ENCODE measurements at places on chromosomes 1 and 21.

DNA sequence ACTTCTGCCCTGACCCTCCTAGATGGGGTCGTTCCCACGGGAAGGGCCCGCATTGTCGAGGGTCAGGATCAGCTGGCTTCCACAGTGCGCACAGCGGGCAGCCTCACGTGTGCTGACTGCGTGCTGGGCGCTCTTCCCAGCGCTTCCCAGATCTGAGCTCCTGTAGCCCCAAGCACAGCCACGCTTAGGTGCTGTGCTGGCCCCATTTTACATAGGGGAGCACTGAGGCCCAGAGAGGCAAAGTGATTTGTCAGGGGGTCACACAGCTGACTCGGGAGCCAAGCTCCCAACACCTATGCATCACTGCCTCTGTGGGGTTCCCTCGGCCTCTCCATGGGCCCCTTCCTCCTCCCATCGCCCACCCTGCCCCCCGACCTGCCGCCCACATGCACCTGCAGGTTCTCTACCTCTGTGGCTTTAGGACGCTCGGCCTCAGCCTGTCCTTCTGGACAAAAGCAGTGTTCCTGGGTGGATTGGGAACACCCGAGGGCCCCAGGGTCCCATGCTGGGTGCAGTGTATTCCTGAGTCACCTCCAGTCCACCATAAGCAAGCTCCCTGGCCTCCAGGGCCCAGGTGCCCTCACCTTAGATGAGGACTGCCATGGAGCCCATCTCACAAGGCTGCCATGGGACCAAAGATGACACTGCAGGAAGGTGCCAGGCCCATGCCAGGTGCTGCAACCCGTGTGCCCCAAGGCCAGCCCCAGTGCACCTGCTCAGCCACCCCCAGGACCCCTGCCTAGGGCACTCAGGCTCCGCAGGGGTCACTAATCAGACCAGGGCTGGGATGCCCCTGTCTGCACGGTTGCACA is 23.3 kb downstream of the TFF3 start:
- no peak for DNase-seq

GRCh38 chr1:7106442-7107108 is 321.3 kb downstream of the CAMTA1 start:
- no peak for DNase-seq

DNA sequence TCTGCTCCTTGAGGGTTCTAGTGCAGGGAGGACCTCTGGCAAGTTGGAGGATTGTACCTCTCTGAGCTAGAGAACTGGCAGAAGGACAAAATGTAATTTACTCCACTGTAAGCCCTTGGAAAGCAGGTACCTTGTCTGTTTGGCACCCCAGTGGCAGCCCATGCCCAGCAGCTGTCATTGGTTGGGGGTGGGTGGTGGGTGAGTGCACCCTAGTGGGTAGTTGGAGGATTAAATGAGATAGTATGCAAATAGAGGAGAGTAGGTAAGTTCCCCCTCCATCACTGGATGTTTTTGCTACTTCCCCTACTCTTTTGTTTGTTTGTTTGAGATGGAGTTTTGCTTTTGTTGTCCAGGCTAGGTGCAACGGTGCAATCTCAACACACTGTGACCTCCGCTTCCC is 69.8 kb downstream of the RYR2 start:
- DNase-seq = no peak

DNA sequence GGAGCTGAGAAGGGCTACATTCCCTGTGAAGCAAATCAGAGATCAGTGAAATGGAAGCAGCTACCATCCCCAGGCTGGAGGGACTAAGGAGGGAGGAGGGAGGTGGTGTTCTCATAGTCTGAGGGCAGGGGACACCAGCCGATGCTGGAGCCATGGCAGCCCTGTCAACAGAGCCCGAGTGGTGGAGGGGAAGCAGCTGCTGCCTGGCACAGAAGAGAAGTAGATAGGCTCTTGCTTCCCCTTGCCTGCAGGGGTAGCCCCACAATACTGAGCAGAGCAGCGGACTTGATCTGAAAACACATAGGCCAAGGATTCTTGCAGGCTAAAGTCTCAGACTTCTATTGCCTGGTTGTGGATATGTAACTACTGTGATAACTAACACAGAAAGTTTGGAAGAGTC is 255.1 kb downstream of the FGGY start:
- no peak for DNase-seq

DNA sequence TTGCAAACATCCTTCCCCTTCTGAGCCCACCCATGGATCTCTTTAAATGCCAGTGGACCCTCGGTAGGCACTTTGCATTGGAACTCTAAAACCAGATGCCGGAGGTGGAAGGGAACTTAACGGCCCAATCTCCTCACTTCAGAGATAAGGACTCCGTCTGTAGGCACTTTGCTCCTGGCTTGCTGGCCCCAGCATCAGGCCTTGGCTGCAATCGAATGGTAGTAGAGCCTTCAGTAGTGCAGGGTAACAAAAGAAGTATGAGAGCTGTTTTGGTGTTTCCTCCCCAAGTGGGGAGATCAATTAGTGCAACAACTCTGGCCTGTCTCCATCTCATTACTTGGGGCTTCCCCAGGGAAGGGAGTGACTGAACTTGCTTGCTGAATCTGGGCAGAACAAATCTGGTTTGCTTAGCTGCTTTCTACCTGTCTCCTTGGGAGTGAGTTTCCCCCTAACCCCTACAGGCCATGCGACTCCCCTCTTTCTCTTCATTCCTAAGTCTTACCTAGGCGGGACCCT is 70.8 kb downstream of the TENT5C start:
- no peak for DNase-seq

GRCh38 chr1:231924180-231924579 is 297.6 kb downstream of the DISC1 start:
- DNase-seq = no peak

DNA sequence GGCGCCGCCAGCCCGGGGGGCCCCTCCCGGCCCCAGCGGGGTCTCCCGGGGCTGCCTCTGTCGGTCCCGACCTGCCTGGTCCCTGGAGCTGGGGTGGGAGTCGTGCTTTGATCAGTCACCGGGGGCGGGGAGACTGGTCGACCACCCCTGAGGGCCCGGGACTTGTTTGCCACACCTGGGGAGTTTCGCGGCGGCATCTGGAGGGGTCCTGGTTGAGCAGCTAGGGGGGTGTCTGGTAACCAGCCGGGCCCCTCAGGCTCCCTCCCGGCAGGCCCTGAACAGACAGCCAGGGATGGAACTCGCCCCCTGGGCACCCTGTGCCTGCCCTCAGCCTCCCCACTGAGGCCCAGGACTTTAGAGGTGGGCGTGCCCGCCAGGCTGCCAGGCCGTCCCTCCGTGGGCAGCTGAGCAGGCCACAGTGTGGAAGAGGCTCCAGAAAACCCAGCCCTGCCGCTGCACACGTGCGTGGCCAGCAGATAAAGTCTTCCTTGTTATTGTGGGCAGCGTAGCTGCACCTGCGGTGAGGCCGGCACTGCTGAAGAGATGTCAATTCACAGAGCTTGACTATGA is 13.3 kb upstream of the SAMD11 start:
- DNase-seq = no peak

DNA sequence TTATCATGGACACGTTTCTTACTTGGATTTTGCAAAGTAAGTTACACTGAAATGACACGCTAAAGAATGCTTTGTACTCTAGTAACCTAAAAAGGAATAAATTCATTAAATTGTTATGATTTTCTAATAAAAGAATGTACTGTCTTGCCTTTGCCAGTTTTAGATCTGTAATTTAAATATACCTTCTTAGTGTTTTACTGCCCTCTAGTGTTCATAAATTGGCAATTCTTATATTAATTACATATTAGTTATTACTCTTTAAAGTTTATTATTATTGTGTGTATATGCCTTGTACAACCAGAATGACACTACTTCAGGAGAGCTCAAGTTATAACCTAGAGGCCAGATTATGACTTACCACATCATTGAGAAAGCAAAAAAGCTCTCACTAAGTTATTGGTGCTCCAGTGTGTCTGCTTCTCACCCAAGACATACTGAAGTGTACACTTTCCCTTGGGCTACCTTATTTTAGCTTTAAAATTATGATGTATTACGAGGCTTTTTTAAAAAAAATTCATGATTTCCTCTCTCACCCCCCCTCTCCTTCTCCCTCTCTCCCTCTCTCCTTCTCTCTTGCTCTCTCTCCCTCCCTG is 169.9 kb downstream of the HS2ST1 start:
- no peak for DNase-seq

DNA sequence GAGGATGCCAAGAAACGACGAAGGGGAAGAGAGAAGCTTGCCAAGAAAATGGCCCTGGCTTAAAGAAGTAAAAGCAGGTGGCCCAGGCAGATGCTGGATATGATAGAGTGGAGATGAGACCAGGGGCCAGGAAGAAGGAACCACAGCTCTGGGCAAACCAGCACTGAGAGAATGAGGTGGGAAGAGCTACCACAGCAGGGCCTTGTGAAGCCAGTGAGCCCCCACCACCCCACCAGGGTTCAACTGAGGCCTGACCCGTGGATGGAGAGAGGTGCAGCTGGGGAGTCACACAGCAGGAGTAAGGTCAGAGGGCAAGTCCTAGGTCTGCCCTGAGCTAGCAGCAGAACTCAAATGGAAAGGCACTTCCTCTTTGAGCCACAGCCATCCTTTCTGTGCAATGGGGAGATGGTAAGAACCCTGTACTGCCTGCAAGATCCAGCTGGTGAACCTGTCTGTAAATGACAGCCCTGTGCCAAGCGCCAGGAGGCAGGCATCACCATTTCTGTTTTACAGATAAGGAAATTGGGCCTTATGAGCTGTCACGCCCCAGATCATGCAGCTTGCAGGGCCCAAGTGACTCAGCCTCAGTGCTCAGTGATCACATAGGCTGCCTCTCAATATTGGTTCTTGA is 8.5 kb downstream of the SH3BGRL3 start:
- DNase-seq = no peak

DNA sequence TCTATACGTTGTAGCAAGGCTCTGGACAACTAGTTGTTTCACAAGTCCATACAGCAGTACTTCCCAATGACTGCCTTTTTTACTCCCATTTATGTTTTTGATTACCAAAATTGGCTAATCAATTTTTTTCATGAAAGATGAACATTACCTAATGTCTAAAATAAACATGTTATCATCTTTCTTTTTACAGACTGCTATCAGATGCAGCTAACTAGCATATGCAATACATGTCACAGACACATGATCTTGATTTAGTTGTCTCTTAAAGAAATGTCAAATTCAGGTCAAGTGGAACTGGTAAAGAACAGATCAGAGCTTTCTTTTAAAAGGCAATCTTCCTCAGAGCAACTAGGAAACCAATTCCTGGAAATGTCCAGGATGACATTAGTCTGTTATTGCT is 630 bp upstream of the DBT start:
- no peak for DNase-seq

- DNase-seq = no peak
Measured at GRCh38 chr1:25880518-25880917, 5.0 kb upstream of the PAQR7 start.

- no peak for DNase-seq
Measured at GRCh38 chr21:34941162-34941561, 107.9 kb downstream of the RUNX1 start.

GRCh38 chr1:234584926-234585325 is 25.1 kb downstream of the IRF2BP2 start:
- DNase-seq = no peak

DNA sequence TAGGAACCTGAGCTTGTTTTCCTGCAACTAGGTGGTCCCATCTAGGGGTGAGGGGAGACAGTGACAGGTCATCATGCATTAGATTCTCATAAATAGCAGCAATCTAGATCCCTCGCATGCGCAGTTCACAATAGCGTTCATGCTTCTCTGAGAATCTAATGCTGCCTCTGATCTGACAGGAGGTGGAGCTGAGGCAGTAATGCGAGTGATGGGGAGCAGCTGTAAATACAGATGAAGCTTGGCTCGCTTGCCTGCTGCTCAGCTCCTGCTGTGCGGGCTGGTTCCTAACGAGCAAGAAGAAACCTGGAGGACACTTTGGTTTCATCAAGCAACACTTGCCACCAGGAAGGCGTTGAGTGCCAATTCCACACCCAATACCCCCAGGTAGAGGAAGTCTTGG is 95.1 kb upstream of the OLIG2 start:
- no peak for DNase-seq

DNA sequence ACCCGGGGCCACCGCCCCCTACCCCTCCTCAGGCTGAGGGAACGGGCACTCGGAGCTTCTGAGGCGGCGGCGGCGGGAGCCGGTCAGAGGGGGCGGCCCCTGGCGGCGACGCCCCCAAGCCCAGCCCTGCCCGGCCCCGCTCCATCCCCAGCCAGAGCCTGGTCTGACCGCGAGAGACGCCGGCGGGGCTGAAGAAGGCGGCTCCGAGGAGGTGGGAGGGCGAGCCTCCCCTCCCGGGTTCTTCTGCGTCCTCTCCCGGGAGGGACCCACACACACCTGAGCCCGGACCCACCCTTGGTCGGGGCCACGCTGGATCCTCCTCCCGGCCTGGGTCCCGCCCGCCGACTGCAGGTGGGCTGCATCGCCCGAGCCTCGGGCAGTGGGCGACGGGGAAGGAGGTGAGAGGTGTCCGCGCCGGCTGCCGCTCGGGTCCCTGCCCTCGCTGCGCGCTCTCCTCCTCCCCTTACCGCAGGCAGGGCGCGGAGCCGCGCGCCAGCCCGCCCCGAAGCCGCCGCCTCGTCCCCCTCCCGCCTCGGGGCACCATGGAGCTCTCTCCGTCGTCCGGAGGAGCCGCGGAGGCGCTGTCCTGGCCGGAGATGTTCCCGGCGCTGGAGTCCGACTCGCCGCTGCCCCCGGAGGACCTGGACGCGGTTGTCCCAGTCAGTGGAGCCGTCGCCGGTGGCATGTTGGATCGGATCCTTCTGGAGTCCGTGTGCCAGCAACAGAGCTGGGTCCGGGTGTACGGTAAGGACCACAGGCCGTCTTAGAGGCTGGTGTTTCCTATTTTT is at the start of gene RASAL2:
RASAL2 (plus strand) TSS at position 154 of the 788 bp plus-strand sequence; CDS start at position 543, 389 bp downstream.
- no peak for DNase-seq

- no peak for DNase-seq
Measured at GRCh38 chr21:33302796-33303195, 22.0 kb upstream of the IFNAR1 start.

GRCh38 chr1:224054012-224054411 is 59.9 kb upstream of the FBXO28 start:
- DNase-seq = no peak

DNA sequence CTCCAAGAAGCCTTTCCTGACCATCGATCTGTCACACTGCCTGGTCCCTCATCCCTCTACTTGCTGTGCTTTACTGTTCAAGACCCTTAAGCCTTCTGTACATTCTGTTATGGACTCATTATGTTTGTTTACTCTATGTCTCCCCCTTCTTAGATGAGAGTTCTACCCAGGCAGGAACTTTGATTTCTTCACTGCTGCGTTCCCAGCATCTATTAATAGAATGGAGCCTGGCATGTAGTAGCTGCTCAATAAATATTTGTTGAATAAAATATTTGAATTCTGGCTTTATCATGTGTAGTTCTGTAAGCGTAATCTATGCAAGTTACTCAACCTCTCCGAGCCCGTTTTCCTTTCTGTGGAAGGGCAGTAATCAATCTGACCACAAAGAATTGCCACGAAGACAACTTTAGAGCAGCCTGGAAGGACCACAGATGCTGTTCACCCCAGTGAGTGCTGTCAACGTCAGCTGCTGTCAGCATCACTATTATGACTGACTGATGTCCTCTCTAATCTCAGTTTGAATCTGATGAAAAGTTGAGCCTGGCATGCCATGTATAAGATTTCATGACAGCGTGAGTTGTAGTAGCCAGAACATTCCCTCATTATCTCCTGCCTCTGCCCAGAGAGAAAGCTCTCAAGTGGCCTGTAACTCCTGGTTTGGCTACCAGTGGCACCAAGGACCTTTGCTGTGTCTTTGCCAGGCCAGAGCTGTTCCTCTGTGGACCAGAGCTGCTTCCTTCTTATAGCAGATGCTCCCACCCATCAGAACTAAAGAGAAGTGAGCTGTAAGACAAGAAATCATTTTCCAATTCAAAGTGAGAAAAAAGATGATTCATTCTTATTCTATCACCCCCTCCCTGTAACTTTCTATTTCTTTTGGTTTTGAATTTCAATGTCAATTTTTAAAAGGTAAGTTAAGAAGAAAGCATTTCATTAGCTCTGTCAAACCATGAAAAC is 94.5 kb downstream of the PRDM2 start:
- DNase-seq = no peak

Measured in AG04450 (cell line).